Foreskin keratinocyte (primary cell): ENCODE measurements at places on chromosomes 6 and 20. TPM values are rescaled to one million over a fixed set of nuclear protein-coding genes. Genes with fewer than 3 reads are reported as not detected.
A peak's percentile ranks its signal among the peaks of the same experiment; 100 is the strongest.

DNA sequence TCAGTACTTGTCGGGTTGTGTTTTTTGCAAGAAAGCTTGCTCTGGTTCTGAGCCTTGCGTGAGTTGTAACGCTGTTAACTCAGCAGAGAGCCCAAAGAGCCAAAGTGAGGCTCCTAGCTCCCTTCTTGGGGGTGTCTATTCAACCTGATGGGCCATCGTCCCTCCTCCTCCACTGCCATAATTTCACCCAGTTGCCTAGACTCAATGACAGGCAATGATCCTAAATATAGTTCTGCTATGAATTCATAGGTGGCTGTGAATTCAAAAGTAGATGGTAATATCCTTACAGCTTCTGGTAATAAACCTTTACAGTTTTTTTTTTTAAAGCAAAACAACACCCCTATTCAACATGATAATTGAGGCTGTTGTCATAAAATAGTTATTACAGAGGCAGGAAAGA is 39.5 kb downstream of the GHRH start:
- no peak for DNase-seq

GRCh38 chr6:14880677-14881076 is 365.2 kb upstream of the JARID2 start:
- DNase-seq = no peak

Gene KCNK17
- not detected in 2 replicates for polyA plus RNA-seq

DNA sequence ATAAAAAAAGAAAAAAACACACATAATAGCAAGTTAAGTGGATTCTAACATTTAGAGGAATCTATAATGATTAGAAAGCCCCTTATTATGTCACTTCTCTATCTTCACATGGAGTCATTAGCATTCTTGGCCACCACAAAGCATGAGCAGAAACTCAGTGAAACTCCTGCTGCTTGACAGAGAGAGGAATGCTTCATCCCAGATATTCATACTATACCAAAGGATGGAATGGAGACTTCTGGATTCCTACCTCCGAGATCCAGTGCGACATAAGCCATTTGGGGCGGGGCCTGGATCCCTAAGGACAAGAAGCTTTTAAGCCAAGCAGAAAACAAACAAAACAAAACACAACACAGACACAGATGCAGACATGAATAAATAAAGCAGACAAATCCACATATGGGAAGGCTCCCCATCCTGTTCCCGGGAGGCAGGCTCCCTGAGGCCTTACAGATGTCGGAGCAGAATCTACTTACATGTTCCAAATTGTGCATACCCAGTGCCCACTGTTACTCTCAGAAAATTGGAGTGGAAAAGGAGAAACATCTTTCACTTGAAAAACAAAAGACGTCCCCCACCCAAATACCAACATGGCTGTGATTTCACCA is 727.3 kb downstream of the MAFB start:
- no peak for DNase-seq

DNA sequence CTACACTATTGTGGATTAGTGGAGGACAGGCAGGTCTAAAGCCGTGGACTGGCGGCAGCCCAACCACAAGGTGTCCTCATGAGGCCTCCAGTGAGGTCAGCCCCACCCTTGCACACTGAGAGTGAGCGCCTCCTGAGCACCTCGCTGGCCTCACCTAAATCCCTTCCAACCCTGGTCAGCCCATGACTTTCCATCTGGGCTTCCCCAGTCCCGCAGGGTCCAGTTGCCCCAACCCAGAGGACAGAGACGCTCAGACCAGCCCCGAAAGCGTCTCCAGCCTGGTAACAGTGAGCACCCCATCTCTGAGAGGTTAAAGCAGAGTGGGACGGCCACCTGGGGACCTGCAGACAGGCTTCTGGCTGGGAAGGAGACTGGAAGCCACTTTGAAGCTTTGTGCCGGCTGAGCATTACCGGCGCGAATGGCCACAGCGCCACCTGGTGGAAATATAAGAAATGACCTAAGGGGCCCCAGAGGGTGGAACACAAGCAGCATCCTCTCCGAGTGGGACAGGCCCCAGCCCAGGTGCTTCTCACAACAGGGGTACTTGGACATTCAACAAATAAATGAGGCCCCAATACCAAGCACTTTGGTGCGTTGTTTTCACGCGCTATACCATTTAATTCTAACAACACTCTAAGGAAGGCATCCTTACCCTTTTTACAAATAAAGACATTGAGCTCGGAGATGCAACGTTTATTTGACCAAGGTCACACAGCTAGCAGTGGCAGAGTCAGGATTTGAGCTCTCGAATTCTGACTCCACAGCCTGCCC is 65.7 kb upstream of the TOP1 start:
- DNase-seq = peak; percentile 42

DNA sequence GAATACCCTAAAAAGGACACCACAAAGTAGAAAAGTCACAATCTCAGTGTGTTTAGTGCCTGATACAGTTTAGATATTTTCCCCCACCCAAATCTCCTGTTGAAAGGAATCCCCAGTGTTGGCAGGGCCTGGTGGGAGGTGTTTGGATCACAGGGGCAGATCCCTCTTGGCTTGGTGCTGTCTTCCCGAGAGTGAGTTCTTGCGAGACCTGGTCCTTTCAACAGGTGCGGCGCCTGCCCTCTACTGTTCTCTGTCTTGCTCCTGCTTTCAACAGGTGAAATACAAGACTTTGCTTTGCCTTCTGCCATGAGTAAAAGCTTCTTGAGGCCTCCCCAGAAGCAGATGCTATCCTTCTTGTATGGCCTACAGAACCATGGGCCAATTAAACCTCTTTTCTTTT is 534.3 kb upstream of the NRSN1 start:
- no peak for DNase-seq

DNA sequence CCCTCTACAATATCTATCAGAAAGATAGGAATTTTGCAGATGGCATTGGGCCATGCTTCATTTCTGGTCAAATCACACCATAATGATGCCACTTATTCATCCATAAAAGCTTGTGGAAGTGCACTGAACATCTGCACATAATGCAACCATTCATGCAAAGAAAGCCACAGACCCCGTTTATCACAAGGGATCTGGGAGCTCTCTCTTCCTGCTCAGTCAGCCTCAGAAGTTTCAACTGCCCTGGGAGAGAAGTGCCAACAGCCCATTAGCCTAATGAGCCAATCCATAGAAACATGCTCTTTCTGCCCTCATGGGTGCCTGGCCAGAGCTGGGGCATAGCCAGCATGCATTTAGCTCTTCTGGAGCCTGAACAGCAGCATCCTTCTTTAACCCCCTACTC is 85.8 kb downstream of the SLC35F1 start:
- DNase-seq = no peak

Gene MRPL14
- 183 and 189 TPM in 2 replicates for polyA plus RNA-seq

DNA sequence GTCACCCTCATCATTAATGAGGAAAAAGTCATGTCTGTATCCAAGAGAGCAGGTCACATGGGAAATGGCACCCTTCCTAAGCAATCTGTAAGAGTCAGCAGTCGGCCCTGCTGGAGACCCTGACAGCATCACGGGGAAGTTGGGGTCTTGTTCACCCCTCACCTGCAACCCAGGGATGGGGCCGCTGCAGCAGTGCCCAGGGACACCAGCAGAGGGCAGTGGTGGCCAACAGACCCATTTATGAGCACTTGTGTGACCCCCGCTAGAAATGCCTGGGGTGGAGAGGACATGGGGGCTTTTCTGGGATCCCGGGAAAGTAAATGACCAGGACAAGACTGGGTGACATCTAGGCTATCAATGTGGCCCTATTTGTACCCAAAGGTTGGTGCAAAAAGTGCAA is 35.9 kb downstream of the ANKRD60 start:
- DNase-seq = no peak
